Hematopoietic multipotent progenitor cell treated with erythropoietin and hydrocortisone succinate and interleukin-3 and kit ligand, for 17 days (in vitro differentiated cells): ENCODE measurements at places on chromosomes 5 and 9.

DNA sequence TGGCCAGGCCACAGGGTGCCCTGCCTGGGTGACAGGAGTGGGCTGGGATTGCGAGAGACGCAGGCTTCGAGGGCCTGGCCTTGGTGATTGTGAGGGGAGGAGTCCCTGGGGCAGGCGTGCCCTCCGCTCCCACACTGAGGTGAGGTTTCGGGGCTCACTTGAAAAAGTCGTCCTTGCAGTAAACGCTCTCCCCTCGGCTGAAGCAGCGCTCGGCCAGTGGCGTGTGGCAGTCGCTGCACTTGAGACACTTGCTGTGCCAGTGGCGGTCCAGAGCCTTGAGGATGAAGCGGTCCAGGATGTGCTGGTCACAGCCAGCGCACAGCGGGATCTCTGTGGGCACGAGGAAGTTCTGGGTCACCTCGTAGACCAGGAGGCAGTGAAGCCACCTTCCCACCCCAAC, 4.5 kb downstream of the LHX3 start:
- DNase-seq, result no peak

DNA sequence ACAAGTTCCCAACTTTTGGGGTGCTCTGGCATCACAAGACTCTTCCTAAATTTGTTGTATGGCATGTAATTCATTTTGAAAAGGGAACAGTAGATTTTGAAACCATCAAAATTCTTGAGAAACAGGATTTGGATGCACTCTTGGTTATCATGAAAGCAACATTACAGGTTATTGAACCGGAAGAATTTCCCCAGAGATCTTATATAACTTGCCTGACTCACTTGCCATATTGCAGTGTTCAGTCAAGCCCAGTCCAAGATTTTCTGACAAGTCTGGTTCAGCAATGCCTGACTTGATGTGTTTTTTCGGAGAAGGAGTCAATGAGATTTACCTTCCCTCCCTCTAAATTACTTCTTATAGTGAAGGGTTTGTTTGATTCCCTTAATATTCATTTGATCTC, 32.0 kb downstream of the SMIM15 start:
- no peak for DNase-seq

- no peak for DNase-seq
These were observed 497.9 kb downstream of the ARHGEF28 start for GRCh38 chr5:74123929-74124328.

- DNase-seq, result no peak
These were observed 472.5 kb downstream of the IRX1 start for GRCh38 chr5:4068171-4068570.

GRCh38 chr5:150116667-150117400, 30.5 kb upstream of the CSF1R start:
- DNase-seq, result no peak

DNA sequence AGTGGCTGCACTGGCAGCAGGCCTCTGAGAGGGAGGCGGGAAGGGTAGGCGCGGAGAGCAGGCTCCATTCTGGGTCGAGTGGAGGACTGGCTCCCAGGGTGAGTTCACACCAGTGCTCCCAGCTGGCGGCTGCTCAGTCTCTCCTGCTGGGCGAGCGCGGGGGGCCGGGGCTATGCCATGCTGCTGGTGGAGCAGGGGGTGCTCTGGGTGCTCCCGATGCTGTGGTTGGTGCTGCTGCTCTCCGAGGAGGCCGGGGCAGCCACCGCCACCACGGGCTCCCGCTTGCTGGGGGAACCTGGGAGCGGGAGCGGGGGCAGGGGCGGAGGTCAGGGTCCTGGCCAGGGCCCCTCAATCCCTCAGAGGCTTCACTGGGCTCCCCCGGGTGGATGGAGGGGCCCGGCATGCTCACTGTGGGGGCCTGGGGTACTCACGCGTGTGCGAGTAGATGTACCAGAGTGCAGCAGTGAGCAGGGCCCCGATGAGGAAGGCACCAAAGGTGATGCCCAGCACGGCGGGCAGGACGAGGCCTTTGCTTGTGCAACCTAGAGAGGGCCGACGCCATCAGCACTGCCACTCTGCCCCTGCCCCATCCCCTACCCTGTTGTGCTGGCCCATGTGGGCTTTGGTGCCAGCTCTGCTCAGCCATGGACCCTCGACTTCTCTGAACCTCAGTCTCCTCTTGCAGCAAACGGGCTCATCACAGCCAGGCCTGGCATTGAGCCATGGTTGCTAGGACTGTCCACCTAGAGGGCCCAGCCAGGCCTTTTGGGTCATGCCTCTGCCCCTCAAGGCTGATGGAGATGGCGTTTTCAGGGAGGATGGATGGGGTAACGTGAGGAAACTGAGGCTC, 13.1 kb downstream of the FPGS start:
- DNase-seq, result no peak

DNA sequence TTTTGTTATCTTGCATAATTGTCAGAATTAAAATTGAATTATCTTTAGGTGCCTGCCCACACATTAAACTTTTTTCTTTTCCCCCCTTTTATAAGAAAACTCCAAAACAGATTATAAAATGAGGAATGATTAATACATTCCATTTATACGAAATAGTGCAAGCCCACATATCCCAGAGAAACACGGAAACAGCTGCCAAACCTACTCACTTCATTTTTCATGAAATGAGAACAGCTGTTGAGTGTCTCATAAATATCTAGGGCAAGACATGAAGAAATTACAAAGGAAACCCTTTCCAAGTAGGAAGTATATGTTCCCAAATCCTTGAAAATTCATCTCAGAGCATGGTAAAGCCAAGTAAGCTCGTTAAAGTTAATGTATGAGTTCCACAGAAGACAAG, 459.4 kb upstream of the NMUR2 start:
- DNase-seq, result no peak

DNA sequence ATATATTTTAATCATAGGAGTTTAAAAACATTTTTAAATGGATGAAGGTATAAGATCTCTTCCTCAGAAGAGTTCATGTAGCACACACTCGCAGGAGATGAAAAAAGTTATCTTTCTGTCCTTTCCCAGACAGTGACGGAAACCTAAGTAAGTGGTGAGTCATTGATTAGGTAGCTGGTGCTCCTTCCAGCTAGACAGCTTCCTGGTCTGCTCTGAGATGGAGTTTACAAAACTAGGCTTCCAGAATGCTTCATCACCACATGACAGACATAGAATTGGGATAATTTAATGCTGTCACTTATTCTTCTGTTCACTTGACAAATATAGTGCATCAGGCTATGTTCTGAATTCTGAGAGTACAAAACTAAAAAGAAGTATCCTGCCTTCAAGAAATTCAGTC, 2393.0 kb upstream of the C9orf72 start:
- DNase-seq, result no peak

GRCh38 chr5:126998201-126998631, 32.1 kb downstream of the MARCHF3 start:
- DNase-seq, result peak; percentile 81

GRCh38 chr9:25322142-25322541, 356.1 kb downstream of the TUSC1 start:
- DNase-seq, result no peak

- peak; percentile 60 for DNase-seq
These were observed 2.9 kb downstream of the FPGS start for GRCh38 chr9:127805620-127806019.

DNA sequence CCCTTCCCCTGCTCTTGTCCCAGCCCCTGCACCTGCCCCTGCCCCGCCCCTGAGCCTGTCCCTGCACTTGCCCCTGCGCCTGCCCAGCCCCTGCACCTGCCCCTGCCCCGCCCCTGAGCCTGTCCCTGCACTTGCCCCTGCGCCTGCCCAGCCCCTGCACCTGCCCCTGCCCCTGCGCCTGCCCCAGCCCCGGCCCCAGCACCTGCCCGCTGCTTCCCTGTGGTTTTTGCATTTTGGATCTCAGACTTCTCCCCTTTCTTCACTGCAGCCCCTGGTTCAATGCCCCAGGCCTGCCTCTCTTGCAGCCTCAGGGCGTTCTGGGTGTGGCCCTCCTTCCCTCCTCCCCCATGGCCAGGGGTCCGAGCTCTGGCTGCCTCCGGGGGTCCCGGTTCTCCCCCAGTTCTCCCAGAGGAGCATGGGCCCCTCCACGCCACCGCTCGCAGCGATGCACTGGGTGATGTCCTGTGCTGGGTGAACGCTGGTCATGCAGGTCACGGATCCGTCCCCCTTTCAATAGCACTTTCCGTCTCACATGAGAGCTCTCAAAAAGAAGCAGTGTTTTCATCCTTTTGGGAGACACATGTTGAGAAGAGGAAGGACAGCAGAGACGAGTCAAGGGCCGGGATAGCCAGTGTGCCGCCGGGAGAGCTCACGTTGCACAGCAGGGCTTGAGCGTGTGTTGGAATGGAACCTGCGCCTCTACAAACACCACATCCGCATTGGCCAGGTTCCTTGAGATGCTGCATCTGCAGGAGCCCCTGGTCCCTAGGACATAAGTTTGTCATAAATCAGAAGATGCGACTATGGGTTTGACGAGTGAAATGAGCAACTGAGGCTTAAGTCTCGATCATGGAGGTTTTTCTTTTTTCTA, 44.0 kb upstream of the IRX4 start:
- DNase-seq, result no peak

DNA sequence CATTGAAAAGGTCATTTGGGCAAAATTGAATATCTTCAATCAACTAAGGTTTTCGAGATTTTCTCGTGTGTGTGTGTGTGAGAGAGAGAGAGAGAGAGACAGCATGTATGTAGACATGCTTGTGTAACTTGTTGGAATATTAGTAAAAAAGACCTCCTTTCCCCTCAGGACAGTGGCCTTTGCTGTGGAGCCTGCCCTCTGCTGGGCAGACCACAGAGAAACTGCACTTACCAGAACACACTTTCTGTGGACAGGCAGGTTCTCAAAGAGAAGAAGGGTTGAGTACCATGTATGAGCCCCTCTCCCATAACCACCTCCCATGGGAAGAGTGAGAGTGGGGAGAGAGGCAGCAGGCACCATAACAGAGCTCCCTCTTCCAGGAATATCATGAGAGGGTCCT, 45.6 kb downstream of the CFAP90 start:
- DNase-seq, result no peak

GRCh38 chr9:76490249-76490990, 31.4 kb downstream of the GCNT1 start:
- DNase-seq, result no peak

DNA sequence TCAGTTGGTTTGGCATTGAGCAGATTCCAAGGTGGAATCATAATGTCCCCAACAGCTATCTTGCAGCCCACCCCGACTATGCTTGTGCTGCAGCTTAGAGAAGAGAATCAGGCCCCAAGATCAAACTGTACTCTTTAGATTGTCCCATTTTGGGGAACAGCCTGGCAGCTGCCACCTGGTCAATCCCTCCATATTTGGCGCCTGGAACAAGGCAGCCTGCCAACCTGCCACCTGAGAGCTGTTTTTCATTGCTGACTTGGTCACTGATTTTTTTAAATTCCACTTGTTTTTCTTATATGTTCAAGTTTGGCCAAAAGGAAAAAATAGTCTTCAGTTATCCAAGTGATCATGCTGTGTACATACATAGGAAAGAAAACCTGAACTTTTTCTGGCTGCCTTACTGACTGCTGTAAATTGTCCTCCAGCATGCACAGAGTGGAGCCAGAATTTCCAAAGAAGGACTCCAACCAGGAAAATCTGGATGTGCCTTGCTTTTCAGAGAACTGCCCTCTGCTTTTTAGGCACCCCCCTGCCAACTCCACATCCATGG, 504.2 kb downstream of the ENC1 start:
- no peak for DNase-seq

- peak; percentile 88 for DNase-seq
These were observed 21.9 kb upstream of the QSOX2 start for GRCh38 chr9:136267261-136268111.

- DNase-seq, result no peak
These were observed 117.4 kb downstream of the FBXL17 start for GRCh38 chr5:108264533-108264932.

- DNase-seq, result no peak
These were observed 12.9 kb downstream of the IER5L start for GRCh38 chr9:129165198-129165597.

DNA sequence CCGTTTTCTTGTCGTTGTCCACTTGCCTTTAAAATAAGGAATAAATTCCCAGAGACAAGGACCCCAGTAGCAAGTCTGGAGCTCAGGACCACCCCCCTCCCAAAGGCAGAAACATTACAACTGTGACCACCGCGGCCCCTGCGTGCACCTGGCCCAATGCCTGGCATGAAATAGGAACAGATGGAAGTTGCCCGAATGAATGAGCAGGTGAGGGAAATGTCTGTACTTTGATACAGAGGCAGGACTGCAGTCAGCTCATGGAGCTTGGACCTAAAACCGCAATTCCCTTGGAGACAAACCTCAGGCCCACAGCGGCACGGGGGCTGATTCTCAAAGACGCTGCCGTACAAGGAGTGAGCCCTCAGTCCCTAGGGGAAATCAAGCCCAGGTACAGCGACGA, 55.3 kb upstream of the SARDH start:
- no peak for DNase-seq

DNA sequence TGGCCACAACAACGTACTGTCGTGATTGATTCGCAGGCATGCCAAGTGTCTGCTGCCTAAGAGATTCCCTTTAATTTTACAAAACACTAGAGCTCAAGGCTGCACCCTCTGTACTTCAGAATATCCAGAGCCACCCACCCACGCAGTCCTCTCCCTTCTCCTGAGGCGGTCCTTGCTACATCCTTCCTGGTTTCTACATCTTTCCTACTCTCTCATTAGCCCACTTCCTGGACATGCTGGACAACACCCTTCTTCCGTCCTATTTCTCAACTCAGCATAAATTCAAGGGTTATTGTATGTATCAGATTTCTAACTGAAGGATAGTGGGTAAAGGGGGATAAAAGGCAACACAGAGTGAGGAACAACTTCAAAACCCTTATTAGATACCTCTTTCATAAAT, 148.4 kb upstream of the MAP3K1 start:
- no peak for DNase-seq

DNA sequence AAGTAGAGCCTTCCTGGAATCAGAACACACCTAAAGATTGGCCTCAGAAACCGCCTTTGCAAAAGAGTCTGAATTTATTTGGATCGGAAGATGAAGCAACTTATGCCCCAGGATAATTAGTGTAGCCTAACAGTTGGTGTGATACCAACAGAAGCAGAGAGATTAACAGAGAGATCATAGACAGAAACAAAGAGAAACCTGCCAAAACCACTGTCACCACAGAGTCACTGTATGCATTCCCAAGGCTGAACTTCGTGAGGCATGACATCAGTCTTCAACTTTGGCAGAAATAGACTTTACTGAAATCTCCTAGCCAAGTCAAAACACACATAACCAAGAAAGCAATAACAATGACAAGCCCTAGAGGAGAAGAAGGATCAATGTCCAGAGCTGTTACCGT, 361.8 kb downstream of the ELAVL2 start:
- no peak for DNase-seq
